ENCODE measurements at places on chromosomes 4 and X.

GRCh38 chrX:16700734-16701133, 11.7 kb downstream of the CTPS2 start:
- no peak for DNase-seq

DNA sequence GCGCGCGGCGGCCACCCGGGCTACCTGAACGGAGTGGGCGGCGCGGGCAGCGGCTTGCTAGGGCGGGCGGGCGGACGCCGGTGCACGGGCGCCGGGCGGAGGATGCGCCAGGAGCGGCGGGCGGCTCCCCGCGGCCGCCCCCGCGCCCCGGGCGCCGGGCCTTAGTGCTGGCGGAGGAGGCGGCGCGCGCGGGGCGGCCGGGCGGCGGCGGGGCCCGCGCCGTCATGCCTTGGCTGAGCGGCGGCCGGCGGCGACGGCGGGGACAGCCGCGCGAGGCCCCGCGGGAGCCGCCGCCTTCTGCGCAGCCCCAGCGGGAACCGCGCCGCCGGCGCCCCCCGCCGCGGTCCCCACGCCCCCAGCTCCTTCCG, 48.2 kb downstream of the CLDN34 start:
- no peak for DNase-seq

- no peak for DNase-seq
Observed at GRCh38 chr4:166078955-166079354, 205.9 kb downstream of the TLL1 start.

- DNase-seq: no peak
Observed at GRCh38 chr4:14079601-14080000, 452.1 kb upstream of the BOD1L1 start.

GRCh38 chr4:154024097-154024694, 235.3 kb upstream of the SFRP2 start:
- DNase-seq: no peak
